ENCODE measurements at places on chromosomes 3 and 15.

- DNase-seq: no peak
These were observed 121.0 kb downstream of the P3H2 start for GRCh38 chr3:189999718-190000117.

GRCh38 chr15:41811432-41812195, 16.3 kb upstream of the JMJD7 start:
- peak; percentile 85 for DNase-seq

DNA sequence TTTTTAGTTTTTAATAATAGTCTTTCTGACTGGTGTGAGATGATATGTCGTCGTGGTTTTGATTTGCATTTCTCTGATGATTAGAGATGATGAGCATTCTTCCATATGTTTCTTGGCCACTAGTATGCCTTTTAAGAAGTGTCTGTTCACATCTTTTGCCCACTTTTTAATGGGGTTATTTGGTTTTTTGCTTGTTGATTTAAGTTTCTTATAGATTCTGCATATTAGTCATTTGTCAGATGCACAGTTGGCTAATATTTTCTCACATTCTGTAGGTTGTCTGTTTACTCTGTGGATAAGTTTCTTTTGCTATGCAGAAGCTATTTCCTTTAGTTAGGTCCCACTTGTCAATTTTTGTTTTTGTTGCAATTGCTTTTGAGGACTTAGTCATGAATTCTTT, 185.4 kb downstream of the SUCNR1 start:
- DNase-seq: no peak

DNA sequence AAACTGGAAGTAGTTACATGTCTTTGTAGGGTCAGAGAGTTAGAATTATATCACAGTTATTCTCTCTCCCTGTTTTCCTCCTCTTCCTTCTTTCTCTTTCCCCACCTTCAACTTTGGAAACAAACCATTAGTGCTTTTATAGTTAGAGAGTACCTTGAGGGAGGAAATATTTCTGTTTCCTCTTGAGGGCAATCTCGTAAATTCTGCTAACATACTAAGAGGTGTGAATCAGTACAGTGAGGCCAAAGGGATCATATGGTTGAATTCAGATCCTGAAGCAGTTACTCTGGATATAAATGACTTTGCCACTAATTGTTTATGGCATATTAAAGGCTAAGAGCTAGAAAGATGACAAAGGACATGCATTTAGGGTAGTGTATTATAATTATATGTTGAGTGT, 60.3 kb upstream of the CCNL1 start:
- no peak for DNase-seq

- no peak for DNase-seq
These were observed 247.4 kb upstream of the TRIM42 start for GRCh38 chr3:140430494-140430893.

DNA sequence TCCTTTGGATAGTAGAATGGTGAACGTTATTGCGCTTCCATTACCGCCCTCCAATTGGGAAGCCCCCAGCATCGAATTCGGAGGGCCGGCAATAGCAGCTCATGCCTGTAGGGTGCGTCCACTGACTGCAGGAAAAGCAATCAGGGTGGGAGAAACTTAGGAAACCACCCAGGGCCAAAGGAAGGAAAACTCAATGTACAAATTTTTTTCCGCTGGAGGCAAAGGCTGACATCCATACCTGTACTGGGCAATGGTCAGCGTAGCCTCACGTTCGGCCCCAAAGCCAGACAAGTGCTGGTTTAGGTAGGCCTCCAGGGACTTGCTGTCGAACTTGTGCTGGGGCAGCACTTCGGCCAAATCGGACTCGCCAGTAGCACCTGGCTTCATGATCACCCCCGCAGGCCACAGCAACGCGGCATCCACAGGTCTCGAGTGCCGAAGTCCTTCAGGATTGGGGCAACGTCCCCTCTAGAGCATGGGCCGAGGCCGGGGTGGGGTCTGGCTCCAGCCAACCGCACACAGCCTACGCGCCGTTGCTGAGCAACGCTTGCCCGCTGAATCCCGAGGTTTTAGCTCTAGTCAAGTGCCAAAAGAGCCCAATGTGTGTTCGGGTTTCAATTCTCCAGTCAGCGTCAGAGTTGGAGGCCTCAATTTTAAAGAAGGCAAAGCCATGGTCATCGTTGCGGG, at the start of gene ACAD11:
TSS of gene ACAD11 (minus strand) at position 445 of the 687 bp plus-strand sequence. CDS start at position 387, 58 bp downstream.
- peak; percentile 70 for DNase-seq

DNA sequence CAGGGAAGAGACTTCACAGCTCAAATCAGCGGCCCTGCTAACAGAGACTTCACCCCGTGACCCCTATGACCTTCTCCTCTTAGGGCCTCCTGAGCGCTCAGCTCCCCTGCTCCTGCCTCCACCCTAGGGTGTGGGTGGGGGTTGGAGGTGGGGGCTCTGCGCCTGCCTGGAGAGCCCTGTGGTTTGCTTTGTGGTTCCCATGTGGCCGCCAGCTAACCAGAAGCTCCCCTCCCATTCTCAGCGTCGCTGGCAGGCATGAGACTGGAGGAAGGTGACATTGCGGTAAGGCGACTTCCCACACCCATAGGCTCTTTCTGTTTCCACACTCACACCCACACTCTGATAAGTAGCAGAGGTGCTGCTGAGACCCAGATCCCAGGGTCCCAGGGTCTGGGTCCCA, 27.6 kb downstream of the XYLB start:
- DNase-seq: no peak

GRCh38 chr15:63051156-63052066, 8.9 kb downstream of the TPM1 start:
- DNase-seq: no peak

GRCh38 chr3:128492671-128493569, at the start of gene GATA2:
GATA2 (minus strand) TSS chr3:128493201; CDS start chr3:128487031, 6,170 bp downstream.
- no peak for DNase-seq

DNA sequence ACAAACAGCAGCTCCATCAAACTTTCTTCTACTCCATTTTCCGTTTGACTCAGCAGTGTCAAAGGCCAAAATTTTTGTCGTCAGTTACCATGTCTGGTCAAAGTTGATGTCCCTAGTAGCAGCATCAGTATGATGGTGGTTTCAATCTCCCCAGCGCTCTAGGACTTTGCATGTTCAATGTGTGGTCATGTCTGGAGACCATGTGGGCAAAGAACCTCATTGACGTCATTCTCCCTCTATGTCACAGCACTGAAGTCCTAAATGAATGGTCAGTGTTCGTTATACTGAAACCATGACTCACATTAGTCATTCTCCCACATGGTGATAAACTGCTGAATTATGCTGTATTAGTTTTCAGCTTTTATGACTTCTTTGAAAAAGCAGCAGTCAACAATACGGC, 23.2 kb downstream of the SHC4 start:
- DNase-seq: peak; percentile 61

DNA sequence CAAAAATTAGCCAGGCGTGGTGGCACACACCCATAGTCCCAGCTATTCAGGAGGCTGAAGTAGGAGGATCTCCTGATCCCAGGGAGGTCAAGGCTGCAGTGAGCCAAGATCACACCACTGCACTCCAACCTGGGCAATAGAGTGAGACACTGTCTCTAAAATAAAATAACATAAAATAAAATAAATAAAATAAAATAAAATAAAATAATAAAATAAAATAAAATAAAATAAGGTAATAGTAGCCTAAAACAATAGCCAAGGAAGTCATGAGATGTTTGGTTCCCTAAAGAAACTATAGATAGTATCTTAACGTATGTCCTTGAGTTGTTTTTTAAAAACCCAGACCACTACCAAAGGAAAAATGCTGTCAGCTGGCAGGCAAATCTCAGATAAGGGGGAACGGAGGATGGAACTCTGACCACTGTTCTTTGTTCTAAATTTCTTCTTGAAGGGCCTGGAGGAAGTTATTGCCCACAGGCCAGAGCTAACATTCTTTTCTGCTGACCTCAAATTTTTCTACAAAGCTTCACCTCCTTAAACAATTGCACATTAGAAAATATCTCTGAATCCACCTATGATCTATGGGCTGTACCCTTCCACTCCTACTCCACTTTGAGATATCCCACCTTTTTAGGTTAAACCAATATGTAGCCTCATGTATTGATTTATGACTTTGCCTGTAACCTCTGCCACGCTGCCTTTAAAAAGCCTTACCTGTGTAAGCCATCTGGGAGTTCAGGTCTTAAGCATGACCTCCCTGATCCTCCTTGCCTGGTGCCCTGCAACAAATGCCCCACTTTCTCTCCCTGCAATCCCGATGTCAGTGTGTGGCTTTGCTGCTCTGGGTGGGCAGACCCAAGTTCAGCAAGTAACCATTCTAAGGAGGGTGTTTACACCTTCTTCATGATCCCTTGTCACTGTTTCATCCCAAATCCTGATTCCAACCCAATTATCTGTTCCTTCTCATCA, 126.2 kb upstream of the BHLHE40 start:
- peak; percentile 33 for DNase-seq

GRCh38 chr15:61301701-61302100, 72.6 kb upstream of the RORA start:
- no peak for DNase-seq

- no peak for DNase-seq
These were observed 3.5 kb downstream of the SIDT1 start for GRCh38 chr3:113535898-113536297.

DNA sequence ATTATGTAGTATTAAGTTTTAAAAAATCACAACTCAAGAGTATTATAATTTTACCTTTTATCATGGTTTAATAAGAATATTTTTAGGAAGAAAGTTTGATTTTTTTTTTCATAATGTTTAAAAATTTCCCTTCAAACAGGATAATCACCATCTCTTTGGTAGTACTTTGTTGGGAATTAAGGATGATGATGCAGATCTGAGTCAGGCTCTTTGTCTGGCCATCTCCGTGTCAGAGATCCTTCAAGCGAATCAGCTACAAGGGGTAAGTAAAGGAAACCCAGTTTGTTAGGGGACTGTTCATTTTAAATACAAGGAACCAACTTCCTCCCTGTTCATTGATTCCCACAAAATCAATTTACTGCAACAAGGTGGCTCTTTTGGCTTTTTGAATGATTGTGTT, 36.8 kb upstream of the NIT2 start:
- no peak for DNase-seq

- no peak for DNase-seq
These were observed 18.9 kb upstream of the ATP13A4 start for GRCh38 chr3:193573403-193574191.

GRCh38 chr3:44687898-44688297, 24.6 kb upstream of the ZNF502 start:
- no peak for DNase-seq

DNA sequence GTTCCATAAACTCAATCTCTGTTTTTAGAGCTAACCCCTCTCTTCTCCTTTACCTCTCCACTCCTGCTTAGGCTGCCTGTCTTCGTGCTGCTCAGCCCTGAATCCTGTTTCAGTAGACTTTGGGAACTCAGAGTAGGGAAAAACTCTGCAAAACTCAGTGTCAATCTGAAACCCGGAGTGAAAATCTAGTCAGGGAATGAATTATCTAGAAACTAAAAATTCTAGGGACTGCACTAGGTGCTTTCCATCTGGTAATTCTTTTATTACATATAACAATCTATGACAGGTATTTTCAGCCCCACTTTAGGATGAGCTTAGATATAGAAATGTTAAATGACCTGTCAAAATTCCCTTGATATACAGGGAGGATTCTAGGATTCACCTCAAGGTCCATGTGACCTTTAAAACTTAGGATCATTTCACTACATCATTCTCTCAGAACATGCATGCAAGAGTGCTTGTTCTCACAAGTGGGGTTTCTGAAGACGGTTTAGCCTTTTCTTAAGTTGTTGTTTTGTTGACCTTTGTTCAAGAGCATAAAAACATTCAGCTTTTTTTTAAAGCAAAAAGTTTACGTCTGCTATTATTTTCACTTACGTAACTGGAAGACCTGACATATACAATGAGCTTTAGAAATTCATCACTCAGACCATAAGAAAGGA, 108.2 kb upstream of the MBNL1 start:
- DNase-seq: no peak

- no peak for DNase-seq
These were observed 161.5 kb upstream of the MCTP2 start for GRCh38 chr15:94069844-94070243.

DNA sequence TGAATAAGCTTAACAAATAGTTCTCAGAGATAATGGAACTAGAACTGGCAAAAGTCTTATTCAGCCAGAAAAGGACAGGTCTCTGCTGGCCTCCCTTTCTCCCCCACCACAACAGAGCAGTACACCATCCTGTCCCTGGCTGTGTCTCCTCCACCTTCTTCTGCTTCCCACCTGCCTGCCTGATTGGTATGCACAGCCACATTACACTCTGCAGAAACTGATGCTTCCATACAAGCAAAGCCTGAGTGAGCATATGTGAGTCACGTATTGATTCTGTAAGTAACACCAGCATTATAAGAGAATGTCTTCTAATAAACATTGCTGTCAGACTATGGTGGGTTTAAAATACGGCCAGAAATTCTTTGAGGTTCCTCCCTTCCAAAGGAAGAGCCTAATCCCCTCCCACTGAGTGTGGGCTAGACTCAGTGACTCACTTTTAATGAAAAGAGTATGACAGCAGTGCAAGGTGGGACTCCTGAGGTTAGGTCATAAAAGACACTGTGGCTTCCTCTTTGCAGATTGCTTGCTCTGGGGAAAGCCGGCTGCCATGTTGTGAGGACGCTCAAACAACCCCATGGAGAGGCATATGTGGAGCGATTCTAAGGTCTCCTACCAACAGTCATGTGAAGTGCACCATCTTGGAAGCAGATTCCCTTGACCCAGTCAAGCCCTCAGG, 44.4 kb downstream of the ANXA2 start:
- DNase-seq: peak; percentile 71

DNA sequence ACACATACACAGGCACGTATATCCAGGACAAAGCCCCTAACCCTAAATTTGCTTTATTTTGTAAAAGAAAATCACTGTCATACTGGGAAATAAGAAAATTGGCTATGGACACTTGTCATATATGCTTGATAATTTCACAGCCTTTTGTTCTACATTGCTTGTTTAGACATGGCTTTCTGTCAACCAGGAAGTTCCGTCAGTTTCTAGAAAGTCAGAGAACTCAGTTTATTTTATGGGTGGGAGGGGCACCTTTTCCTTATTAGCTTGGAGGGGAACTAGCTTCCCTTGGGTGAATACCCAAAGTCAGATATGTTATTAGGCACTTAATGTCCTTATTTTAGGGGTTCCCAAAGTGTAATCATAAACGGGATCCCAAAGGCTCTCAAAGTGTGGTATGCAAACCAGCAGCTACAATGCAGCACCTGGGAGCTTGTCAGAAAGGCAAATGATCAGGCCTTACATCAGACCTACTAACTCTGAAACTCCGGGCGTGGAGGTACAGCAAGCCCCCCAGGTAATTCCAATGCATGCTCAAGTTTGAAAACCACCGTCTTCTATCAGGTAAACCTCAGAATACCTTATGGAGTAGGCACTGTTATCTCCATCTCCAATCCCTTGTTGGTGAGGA, 50.1 kb downstream of the CADPS start:
- DNase-seq: no peak

DNA sequence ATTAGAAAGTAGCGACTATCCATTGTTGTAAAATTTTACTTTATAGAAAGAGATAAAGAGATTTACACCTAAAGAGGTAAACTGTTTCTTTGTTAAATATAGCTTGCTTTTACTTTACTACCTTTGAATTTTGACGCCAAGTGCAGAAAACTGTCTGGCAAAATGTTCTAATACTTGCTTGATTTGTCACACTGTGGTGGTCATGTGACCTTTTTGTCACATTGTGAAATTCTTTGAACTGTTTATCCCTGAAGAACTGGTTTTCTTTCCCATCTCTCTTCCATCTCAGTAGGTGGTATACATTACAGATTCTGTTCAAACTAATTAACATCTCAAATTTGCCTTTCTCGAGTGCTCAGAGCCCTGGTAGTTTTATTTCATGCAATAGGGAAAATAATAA, 327.4 kb downstream of the NAALADL2 start:
- DNase-seq: no peak

GRCh38 chr3:195752546-195753331, 32.0 kb downstream of the MUC20 start:
- DNase-seq: no peak

- no peak for DNase-seq
These were observed 266.2 kb upstream of the TPRG1 start for GRCh38 chr3:188905547-188905946.
